CD4-positive, alpha-beta memory T cell (primary cell): ENCODE measurements at places on chromosomes 1 and 21. TPM values are rescaled to one million over a fixed set of nuclear protein-coding genes. Genes with fewer than 3 reads are reported as not detected.

CD2 gene
- 316 TPM for total RNA-seq

PLA2G2C gene
- total RNA-seq: not detected

KCNQ4 gene
- 0.20 TPM for total RNA-seq

SMPDL3B gene
- total RNA-seq: not detected

PDZK1 gene
- total RNA-seq: not detected

PER3 gene
- total RNA-seq: 7.9 TPM

PKP1 gene
- not detected for total RNA-seq

CD1D gene
- not detected for total RNA-seq

SPRR5 gene
- not detected for total RNA-seq

PSEN2 gene
- 3.7 TPM for total RNA-seq

RRP1 gene
- total RNA-seq: 25.4 TPM

TLR5 gene
- total RNA-seq: 7.1 TPM

FHAD1 gene
- total RNA-seq: not detected

FAM131C gene
- not detected for total RNA-seq

DNALI1 gene
- 0.25 TPM for total RNA-seq

LCE3E gene
- total RNA-seq: not detected

ABCA4 gene
- not detected for total RNA-seq

COL24A1 gene
- 0.14 TPM for total RNA-seq

CHRNB2 gene
- not detected for total RNA-seq

PTPN22 gene
- 32.2 TPM for total RNA-seq
